ENCODE measurements at places on chromosomes 1 and 21. TPM values are rescaled to one million over a fixed set of nuclear protein-coding genes. Genes with fewer than 3 reads are reported as not detected.
A peak's percentile ranks its signal among the peaks of the same experiment; 100 is the strongest.

GRCh38 chr1:41360786-41361494 is at the start of gene FOXO6:
Gene FOXO6, plus strand, starts transcription at chr1:41361434.
- DNase-seq = peak; percentile 93
- peaks cover 7% of the 10 kb centered on the region for H3K27me3 ChIP-seq
- no peaks in the 10 kb centered on the region for H3K36me3 ChIP-seq
- peak within 1 kb of the TSS; percentile 81 for H3K4me3 ChIP-seq
- peaks cover 31% of the 10 kb centered on the region for H3K4me1 ChIP-seq

Gene MFSD2A
- polyA plus RNA-seq = not detected

DNA sequence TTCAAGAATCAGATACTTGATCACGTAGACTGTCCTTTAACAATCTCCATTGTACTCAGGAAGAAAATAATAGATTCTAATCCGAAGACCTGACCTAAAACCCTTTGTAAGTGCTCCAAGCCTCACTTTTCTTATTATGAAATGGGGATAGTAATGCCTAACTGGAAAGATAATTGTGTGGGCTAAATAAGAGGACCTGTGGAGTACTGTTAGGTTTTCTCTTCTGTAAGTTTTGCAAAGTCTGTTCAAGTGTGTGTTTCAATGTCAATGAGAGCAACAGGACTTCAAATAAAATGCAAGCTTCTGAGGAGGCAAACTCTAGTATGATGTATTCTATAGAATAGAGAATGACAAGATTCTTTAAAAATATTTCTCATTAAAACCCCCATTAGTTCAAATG is 348.6 kb downstream of the USP25 start:
- H3K36me3 ChIP-seq = no peaks in the 10 kb centered on the region
- no peaks in the 10 kb centered on the region for H3K4me1 ChIP-seq
- H3K27ac ChIP-seq = no peak overlapping the region
- DNase-seq = no peak

GRCh38 chr1:182622901-182623528 is 18.8 kb upstream of the RGS16 start:
- no peak overlapping the region for H3K4me3 ChIP-seq
- H3K27me3 ChIP-seq = peaks cover 16% of the 10 kb centered on the region
- no peak for DNase-seq
- H3K36me3 ChIP-seq = peaks cover 3% of the 10 kb centered on the region
- no peak overlapping the region for H3K27ac ChIP-seq
- H3K4me1 ChIP-seq = no peaks in the 10 kb centered on the region

Gene DCST1
- polyA plus RNA-seq = not detected

- H3K4me3 ChIP-seq = no peak overlapping the region
- peaks cover 40% of the 10 kb centered on the region for H3K4me1 ChIP-seq
- no peaks in the 10 kb centered on the region for H3K27me3 ChIP-seq
- H3K27ac ChIP-seq = no peak overlapping the region
Observed at GRCh38 chr1:26237230-26237966, 3.4 kb downstream of the CEP85 start.

DNA sequence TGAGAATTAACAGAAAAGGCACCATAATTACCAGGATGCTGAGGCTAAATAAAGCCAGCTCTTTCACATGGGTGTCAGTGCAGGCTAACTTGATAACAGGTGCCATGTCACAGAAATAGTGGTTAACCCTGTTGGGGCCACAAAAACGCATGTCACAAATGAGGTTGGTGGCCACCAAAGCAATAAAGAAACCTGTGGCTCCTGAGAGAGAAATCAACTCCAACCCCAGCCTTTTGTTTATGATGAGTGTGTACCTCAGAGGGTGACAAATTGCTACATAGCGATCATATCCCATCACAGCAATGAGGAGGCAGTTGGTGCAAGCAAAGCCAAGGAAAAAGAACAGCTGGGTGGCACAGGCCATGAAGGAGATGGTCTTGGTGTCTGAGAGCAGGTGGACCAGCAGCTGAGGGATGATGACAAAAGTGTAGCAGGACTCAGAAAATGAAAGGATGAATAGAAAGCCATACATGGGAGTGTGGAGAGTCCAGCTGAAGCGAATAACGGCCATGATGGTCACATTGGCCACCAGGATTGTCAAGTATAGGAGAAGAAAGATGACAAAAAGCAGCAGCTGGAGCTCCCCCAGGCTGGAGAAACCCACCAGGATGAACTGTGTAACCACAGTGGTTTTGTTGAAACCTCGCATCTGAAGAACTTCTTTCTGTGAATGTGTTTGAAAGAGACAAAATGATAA is at the start of gene OR10T2:
Gene OR10T2 (minus strand): TSS at position 649 of the 697 bp plus-strand sequence. CDS start 0 bp downstream, at position 649.
- peaks cover 7% of the 10 kb centered on the region for H3K4me1 ChIP-seq
- DNase-seq = no peak
- H3K27ac ChIP-seq = no peak within 1 kb of the TSS

Gene SGIP1
- not detected for polyA plus RNA-seq

Gene USH2A
- not detected for polyA plus RNA-seq

Gene PPM1J
- polyA plus RNA-seq = not detected

Gene FAAH
- polyA plus RNA-seq = 0.46 TPM

DNA sequence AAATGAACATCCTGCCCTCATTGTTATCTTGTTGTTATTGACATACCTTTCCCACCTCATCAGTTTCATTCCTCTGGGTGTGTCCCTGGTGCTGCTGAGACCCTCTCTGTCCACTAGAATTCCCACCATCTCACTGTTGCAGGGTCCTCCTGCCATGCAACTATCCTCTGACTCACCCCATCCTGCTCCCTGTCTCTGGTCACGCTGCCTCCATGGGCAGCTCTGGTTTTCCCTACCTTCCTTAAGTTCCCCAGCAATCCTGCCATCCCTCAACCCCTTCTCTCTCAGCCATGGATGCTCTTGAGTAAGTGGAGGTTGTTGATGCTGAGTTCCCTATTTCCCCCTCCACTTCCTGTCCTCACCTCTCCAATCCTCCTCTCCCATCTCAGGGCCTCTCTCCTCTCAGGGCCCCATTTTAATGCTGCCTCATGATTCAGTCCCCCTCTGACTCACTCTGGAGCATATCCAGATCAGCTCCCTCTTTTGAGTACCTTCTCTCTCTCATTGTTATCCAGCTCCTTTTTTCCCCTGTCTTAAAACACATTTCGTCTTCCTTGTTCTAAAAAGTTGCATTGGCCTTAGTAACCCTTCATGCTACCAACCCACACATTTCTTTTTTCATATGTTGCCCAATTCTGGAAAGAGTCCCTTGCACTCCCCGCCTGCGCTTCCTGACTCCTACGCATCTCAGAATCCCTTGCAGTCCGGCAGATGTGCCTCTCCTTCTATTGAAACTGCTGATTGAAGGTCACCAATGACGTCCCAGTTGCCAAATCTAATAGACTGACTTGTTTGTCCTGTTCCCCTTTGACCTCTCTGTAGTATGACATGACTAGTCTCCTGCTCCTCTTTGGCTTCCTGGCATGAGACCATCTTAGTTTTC is 92.0 kb downstream of the CNIH3 start:
- no peaks in the 10 kb centered on the region for H3K36me3 ChIP-seq
- H3K4me3 ChIP-seq = no peak overlapping the region
- peaks cover 4% of the 10 kb centered on the region for H3K27me3 ChIP-seq
- no peak overlapping the region for H3K27ac ChIP-seq
- peaks cover 4% of the 10 kb centered on the region for H3K4me1 ChIP-seq
- no peak for DNase-seq

GRCh38 chr1:36486439-36487335 is 4.0 kb upstream of the CSF3R start:
- H3K36me3 ChIP-seq = no peaks in the 10 kb centered on the region
- H3K27ac ChIP-seq = no peak overlapping the region
- peaks cover 4% of the 10 kb centered on the region for H3K27me3 ChIP-seq
- no peak overlapping the region for H3K4me3 ChIP-seq
- no peak for DNase-seq

Gene COL8A2
- polyA plus RNA-seq = 0.15 TPM

Gene PRMT6
- polyA plus RNA-seq = 17.5 TPM

DNA sequence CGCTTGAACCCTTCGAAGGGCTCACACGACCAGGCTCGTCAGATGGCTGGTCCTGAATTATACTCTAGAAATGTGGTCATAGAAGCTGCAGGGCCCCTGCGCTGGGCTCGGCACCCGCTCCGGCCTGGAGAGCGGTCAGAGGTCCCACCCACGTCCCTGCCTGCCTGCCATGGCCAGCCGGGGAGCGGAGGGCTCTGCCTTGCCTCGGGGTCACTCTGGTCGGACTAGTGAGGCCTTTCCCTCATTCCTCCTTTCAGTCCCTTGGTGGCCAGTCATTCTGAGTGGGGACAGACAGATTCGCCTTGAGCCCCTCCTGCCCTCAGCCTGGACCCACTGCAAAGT is 529 bp upstream of the MARCKSL1 start:
- no peak overlapping the region for H3K27ac ChIP-seq
- DNase-seq = no peak
- peak overlapping the region; percentile 67 for H3K4me3 ChIP-seq
- peaks cover 36% of the 10 kb centered on the region for H3K4me1 ChIP-seq

DNA sequence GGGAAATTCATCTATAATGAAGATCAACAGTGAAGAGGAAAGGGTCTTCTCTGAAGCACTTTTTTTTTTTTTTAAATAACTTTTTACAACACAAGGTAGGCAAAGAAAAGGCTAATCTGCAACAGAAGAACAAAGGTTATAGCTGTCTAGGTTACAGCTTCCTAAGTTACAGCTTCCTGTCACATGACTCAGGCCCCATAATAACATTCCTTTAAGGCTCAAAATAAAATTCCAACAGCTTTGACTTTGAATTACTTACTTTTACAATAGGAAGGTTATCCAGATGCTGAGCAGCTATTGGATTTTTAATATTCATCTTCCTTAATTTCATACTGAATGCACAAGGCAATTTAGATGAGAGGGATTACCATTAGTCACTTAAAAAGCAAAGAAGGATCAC is 40.4 kb upstream of the TMEM61 start:
- no peaks in the 10 kb centered on the region for H3K36me3 ChIP-seq
- H3K4me3 ChIP-seq = no peak overlapping the region
- no peak for DNase-seq
- peak overlapping the region; percentile 52 for H3K27ac ChIP-seq
- peaks cover 4% of the 10 kb centered on the region for H3K27me3 ChIP-seq
- peaks cover 16% of the 10 kb centered on the region for H3K4me1 ChIP-seq

DNA sequence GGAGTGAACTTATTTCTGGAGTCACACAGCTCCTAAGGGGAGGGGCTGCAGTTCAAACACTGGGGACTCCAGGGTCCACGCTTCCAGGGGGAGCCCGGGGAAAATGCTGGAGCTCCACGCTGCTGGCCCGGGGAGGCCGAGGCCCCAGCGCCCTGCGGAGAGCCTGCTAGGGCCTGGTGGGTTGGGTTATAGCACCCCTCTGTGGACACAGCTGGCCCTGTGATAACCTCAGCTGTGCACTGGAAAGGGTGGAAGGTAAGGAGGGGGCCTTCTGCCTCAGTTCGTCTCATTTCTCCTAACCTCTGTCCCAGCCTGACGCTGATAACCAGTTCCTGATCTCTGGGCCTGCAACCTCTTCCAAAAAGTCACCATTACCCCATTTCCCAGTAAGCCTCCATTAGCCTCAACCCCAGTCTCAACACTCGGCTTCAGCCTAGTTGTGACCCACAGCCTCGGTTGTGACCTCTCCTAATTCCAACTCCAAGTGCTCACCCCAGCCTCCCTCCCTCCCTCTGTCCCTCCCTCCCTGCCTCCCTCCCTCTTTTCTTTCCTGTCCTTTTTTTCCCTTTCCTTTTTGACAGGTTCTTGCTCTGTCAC is 7.1 kb downstream of the NBL1 start:
- H3K27me3 ChIP-seq = no peaks in the 10 kb centered on the region
- no peak overlapping the region for H3K4me3 ChIP-seq
- DNase-seq = peak; percentile 76
- peak overlapping the region; percentile 29 for H3K27ac ChIP-seq

GRCh38 chr1:18836654-18837053 is 22.8 kb downstream of the TAS1R2 start:
- H3K27ac ChIP-seq = no peak overlapping the region
- no peak for DNase-seq
- H3K4me3 ChIP-seq = no peak overlapping the region
- H3K36me3 ChIP-seq = no peaks in the 10 kb centered on the region
- no peaks in the 10 kb centered on the region for H3K4me1 ChIP-seq

Gene PLA2G4A
- not detected for polyA plus RNA-seq

DNA sequence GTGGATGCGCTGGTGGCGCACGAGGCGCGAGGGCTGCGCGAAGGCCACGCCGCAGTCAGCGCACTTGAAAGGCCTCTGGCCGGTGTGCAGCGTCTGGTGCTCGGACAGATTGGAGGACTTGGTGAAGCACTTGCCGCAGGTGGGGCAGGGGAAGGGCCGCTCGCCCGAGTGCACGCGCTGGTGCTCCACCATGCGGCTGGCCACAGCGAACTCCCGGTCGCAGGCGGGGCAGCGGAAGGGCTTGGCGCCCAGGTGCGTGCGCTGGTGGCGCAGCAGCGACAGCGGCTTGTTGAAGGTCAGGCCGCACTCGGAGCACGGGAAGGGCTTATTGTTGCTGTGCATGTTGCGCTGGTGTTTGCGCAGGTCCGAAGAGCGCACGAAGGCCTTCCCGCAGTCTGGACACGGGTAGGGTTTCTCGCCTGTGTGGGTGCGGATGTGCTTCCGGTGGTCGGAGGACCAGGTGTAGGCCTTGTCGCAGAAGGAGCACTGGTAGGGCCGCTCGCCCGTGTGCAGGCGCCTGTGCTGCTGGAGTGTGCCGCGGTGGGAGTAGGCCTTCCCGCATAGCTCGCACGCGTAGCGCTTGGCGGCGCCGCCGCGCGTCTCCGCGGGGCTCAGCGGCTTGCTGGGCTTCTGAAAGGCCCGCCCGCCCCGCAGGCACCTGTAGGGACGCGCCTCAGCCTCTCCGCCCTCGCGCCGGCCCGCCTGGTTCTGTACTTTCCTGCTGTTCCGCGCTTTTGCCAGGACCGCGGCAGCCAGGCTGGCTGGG is 4.7 kb downstream of the ZNF648 start:
- H3K27me3 ChIP-seq = peaks cover 25% of the 10 kb centered on the region
- no peak overlapping the region for H3K27ac ChIP-seq
- H3K36me3 ChIP-seq = no peaks in the 10 kb centered on the region

Gene PIK3C2B
- 2.6 TPM for polyA plus RNA-seq

Data from naive thymus-derived CD8-positive, alpha-beta T cell (primary cell).